RKO (cell line): ENCODE measurements at places on chromosomes 5 and 9.
A peak's percentile ranks its signal among the peaks of the same experiment; 100 is the strongest.

GRCh38 chr9:122015170-122015821, 77.8 kb downstream of the TTLL11 start:
- DNase-seq = no peak

DNA sequence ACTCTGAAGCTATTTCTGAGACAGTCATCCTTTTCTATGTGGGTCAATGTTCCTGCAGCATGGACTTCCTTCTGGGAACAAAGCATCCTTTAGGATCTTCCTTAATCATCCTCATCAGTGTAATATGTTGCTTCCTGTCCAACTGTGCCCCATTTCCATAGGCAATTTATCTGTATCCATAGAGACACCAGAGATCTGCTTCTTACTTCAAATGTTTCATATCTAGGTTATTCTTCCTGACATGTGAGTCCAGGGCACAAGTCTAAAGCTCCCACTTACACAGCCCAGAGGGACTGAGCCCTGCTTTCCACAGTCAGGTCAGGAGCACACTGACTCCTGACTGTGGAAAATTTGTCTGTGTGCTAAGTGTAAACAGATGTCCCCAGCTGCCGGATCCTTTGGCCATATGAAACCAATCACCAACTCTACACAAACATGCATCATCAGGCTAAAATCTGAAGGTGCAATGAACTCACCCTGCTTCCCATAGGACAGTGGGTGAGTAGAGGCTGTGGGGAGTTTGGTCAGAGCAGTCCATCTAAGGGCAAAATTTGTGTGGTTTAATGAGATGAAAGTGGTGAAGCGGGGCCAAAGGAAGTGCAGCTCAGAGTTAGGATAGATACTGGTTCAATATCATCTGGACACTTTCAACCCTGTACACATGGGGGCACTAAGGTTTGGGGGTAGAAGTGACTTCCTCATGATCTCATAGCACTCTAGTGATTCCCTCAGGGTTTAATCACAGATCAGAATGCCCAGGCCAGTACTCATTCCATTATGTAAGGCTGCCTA, 85.2 kb upstream of the TNC start:
- DNase-seq = no peak

DNA sequence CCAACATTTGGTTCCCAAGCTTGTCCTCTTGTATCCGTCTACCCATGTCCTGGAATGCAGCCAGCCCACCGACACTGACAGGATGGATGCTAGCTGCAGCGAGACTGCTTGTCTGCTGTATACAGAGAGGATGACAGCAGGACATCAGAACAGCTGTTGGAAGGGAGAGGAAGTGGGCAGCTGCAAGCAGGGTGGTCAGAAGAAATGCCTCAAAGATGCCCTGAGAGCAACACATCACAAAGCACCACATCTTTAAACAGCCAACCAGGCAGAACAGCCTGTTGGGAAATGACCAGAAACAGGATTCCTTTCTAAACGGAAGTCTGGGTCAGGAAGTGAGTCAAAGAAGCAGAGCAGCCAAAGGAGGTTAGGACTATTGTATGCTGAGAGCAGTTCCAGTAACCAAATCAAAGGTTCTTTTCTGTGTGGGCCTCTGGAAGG, 219.1 kb downstream of the NDUFS4 start:
- peak; percentile 15 for DNase-seq

- no peak for DNase-seq
Observed at GRCh38 chr9:92747459-92748232, 17.0 kb downstream of the BICD2 start.

DNA sequence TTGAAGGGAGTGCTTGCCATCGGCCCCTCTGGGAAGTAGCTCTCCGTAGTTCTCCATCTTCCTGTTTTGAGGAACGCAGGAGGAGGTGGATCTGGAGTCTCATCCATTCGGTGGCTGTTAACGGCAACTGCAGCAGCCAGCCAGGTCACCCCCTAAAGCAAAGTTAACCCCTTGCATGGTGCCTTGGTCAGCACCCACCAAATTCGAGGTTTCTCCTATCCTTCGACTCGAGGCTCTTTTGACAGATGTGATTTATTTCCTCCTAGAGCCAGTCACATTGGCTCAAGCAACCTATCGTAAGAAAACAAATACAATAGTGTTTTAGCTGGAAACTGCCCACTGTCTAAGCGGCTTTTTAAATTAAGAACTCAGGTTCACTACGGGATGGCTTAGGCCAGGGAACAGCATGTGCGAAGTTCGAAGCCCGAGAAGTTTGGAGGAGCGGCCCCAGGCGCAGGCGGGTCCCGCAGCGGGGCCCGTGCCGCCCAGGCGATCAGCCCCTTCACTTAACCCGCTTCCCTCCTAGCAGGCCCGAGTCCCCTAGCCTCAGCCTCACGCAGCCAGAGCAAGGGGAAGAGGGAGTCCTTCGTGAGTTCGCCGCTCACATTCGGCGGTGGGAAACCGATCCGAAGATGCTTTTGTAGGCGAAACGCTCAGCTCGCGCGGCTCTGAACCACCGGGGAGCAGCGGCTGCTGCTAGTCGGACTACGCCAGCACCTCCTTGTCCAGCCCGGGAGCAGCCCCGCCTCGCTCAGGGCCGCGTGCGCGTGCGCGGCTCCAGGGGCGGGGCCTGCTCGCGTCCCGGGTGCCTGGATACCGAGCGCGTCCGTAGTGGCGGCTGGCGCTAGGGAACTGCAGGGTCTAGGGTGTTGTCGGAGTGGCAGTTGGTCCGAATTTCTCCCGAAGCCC, at the start of gene ROPN1L:
Gene ROPN1L (plus strand): TSS at position 797 of the 909 bp plus-strand sequence. CDS start 289 bp downstream, outside the sequence.
- DNase-seq = no peak

GRCh38 chr9:106648799-106649198, 214.2 kb upstream of the ZNF462 start:
- DNase-seq = peak; percentile 37

GRCh38 chr5:155027993-155028629, 14.6 kb downstream of the KIF4B start:
- peak; percentile 66 for DNase-seq

DNA sequence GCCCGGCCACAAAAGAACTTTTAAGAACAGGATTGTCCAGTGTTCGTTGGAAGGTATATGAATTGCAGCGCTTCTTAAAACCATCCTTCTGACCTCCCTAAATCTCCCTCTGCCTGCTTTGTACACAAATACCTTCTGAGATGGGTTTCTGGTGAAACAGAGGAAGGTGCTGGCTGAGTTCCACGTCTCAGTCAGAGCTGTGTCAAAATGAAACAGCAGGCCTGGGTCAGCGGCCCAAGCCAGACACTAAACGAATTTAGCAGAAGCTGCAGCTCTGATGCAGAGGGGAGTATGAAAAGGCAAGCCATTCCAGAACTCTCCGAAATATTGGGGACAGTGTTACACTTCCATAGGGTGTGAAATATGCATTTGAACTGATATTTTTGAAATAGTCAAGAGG, 37.8 kb upstream of the CRB2 start:
- no peak for DNase-seq

GRCh38 chr9:122113574-122113973, 20.5 kb upstream of the TTLL11 start:
- DNase-seq = no peak
